Caudate nucleus (tissue), 63 donors: ENCODE measurements at places on chromosomes 12 and 14.

- no peak for DNase-seq
These were observed 26.5 kb upstream of the PPP1R12A start for GRCh38 chr12:79961411-79961810.

- no peak for DNase-seq
These were observed 22.9 kb upstream of the LTBP2 start for GRCh38 chr14:74634964-74635363.

DNA sequence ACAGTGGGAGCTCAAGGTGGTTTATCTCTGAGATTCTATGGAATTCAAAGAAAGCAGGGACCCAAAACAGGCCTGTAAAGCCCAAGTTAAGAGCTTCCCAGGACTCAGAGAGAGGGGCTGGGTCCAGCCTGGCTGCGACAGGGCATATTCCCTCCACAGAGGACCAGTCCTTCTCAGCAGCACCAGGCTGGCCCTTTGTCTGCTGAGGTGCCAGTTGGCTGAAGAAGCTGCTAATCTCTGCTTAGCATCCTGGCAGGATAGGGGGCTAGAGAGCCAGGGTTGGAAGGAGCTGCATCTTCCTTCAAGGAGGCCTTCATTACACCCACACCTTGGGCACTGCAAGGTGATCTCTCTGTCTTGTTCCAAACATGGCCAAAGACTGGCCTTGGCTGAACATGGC lies 68.3 kb upstream of the TUNAR start:
- no peak for DNase-seq

DNA sequence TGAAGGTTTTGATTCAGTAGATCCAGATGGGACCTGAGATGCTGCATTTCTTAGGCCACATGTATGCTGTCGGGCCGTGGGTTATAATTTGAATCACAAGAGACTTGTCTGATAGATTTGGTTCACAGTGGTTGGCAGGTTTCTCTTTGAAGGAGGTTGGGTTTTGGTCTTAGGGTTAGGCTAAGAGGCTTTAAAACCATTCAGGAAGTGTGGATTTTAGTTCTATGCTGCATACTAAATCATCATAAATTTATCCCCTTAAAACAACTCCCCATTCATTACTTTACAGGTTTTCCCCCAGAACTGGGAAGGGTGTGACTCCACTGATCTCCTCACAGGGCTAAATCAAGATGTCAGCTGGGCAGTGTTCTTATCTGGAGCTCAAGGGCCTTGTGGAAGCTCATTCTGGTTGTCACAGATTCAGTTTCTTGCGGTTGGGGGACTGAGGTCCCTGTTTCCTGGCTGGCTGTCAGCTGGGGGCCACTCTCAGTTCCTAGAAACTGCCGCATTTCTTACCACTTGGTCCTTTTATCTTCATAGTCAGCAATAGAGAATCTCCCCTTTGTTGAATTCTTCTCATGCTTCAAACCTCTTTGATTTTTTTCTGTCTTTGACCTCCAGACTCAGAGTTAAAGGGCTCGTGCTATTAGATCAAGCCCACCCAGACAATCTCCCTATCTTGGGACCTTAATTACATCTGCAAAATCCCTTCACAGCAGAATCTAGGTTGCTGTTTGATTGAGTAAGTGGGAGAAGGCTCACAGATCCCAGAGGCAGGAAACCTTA lies 20.6 kb upstream of the PCNX1 start:
- DNase-seq = no peak

GRCh38 chr14:85528897-85529631 lies 880 bp upstream of the FLRT2 start:
- no peak for DNase-seq

GRCh38 chr12:19151298-19151697 lies 21.8 kb downstream of the PLEKHA5 start:
- DNase-seq = no peak

GRCh38 chr14:79568594-79568993 lies 642.7 kb downstream of the DIO2 start:
- no peak for DNase-seq

DNA sequence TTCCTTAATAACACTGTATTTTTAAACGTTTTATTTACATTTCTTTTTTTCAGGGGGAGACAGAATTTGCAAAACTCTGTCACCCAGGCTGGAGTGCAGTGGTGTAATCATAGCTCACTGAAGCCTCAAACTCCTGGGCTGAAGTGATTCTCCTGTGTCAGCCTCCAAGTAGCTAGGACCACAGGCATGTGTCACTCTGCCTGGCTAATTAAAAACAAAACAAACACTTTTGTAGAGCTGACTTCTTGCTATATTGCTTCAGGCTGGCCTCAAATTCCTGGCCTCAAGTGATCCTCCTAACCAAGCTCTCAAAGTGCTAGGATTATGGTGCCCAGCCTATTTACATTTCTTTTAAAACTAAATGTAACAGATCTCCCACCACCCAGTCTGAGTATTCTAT lies 12.7 kb downstream of the CPSF6 start:
- DNase-seq = no peak

GRCh38 chr14:96631030-96631429 lies 128.8 kb downstream of the PAPOLA start:
- no peak for DNase-seq

DNA sequence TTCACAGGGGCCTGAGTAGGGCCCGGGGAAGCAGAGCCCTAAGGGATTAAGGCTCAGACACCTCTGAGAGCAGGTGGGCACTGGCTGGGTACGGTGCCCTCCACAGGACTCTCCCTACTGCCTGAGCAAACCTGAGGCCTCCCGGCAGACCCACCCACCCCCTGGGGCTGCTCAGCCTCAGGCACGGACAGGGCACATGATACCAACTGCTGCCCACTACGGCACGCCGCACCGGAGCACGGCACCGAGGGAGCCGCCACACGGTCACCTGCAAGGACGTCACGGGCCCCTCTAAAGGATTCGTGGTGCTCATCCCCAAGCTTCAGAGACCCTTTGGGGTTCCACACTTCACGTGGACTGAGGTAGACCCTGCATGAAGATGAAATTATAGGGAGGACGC lies 7.1 kb downstream of the LTBR start:
- DNase-seq = no peak

GRCh38 chr12:129790930-129791329 lies 112.9 kb downstream of the TMEM132D start:
- no peak for DNase-seq

DNA sequence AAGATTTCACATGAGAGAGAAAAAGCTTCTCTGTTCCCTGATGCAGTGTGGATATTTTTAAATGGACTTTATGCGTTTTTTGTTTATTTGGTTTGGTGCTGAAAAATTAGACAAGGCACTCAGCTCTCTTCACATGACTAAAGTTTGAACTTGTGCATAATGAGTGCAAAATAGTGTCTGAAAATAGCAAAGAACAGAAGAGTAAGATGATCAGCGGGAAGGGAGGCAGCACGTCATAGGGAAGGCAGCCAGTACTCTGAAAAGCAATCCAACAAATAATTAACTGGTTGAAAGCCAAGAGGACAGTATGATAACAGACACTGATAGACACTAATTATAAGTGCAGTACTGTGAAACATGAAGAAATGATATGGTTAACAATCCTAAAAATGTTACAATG lies 46.6 kb upstream of the CDKN3 start:
- no peak for DNase-seq

DNA sequence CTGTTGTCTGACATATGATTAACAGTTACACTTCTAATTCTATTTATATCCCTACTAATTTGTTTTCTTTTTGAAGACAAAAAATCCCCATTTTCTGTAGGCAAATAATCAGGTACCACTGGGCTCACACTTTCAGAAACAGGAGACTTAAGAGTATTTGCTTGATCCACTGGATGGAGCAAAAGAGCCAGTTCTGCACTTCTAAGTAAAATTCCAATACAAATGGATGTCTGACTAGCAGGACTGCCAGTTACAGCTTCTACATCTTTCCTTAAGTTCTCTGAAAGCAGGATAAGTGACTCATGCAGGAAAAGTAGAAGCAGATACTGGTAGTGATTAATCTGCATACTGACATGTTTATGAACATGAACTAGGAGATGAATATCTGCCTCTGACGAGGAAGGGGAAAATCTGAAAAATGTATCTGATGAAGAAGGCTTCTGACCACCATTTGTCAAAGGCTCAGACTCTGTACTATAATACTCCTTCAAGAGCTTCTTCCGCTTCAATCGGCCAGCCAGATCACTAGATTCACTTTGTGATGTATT lies 73.8 kb upstream of the ANKS1B start:
- DNase-seq = no peak

DNA sequence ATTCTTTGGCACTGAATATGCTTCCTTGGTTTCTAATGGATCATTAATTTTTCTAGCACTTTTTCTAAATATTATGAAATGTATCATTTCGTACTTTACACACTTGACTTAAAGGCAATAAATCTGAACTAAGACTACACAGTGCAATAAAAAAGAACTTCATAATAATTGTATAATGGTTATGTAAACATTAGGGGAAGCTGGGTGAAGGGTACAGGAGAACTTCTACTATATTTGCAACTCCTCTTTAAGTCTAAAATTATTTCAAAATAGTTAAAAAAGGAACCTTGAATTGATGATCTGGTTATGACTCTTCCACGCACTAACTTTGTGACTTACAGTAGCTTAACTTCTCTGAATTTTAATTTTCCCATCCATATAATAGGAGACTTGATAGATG lies 5.1 kb upstream of the NOVA1 start:
- DNase-seq = no peak

- DNase-seq = peak; percentile 4
These were observed 375.3 kb downstream of the C12orf75 start for GRCh38 chr12:105705765-105706164.

DNA sequence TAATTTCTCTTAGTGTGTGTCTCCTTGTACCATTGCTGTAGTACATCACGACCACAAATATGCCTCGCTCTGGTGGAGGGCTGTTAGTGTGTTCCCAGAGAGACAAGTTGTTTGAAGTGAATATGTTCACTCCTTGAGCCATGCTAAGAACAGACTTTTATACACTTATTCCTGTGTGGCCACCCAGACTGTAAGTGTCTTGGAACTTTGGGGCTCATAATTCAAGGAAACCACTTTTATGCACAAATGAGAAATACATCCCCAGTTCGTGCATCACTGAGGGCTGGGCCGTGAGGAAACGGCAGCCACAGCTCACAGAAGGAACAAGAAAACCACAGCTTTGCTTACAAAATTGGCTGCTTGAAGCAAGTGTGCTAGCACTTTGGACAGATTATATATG lies 362.2 kb upstream of the DDHD1 start:
- DNase-seq = no peak

- no peak for DNase-seq
These were observed 236.7 kb downstream of the FBXL14 start for GRCh38 chr12:1357711-1358110.

DNA sequence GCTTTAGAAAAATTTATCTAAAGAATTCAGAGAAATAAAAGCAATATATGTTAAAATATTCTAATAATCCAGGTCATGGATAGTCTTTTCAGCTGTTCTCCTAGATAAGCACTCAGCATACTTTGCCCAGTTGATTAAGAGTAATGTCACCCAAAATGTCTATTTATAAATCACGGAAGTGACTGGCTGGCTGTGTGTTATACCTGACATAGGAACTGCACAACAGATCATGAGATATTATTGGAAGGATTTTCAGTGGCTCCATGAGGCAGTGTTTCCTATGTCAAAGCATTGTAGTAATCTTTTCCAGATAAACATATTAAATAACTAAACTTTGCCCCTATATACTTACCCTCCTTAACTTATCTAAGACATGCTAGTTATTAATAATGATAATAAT lies 128.8 kb downstream of the ITPR2 start:
- no peak for DNase-seq

DNA sequence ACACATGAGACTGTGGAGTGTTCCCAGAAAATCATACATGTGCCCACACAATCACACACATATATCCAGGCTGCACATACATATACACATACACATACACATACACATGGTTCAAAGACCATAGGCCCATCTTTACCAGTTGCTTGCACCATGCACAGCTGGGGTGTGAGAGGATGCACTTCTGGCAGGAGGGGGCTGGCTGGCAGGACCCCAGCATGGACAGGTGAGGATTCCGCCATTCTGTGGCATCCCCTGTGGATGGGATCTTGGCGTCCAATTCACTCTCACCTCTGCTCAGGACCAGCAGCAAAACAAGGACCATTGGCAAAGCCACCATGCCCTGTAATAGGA lies 7.0 kb downstream of the ITGB7 start:
- DNase-seq = no peak

GRCh38 chr12:119780786-119781434 lies 96.2 kb downstream of the CIT start:
- DNase-seq = no peak

- no peak for DNase-seq
These were observed 18.7 kb upstream of the MDM2 start for GRCh38 chr12:68789144-68789878.

- no peak for DNase-seq
These were observed 24.4 kb upstream of the CRACR2A start for GRCh38 chr12:3777206-3777809.

GRCh38 chr12:64532734-64533351 lies 77.5 kb upstream of the RASSF3 start:
- no peak for DNase-seq

DNA sequence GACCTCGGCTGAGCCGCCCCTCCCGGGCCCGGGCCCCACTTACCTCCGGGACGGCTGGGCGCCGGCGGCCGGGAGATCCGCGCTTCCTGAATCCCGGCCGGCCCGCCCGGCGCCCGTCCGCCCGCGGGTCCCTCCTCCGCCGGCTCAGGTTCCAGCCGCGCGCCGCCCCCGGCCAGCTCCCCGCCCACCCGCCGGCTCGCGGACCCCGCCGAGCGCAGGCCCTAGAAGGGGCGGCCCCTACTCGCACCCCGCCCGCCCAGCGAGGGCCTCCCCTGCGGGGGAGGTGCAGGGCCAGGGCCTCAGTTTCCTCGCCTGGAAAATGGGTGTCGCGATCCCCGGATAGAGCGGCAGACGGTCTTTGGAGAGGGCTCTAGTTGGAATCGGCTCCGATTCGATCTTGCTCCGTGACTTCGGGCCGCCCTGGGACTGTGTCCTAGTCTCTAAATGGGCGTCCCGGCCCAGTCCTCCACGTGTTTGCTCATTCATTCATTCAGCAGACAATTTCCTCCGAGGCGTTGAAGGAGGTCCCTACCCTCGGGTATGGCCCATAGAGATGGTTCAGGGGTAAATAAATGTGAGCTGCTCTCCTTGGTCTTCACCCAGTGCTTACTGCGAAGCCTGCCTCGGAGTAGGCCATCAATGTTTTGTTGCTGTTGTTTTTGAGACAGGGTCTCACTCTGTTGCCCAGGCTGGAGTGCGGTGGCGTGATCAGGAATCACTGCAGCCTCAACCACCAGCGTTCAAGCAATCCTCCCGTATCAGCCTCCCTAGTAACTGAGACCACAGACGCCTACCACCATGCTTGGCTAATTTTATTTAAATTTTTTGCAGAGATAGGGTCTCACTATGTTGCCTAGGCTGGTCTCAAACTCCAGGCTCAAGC lies at the start of gene TRPV4:
Gene TRPV4 (minus strand): TSS at position 92 of the 883 bp plus-strand sequence. CDS start 18,602 bp downstream, outside the sequence.
- DNase-seq = no peak
